Stimulated activated CD4-positive, alpha-beta T cell treated with anti-CD3 and anti-CD28 coated beads, Interleukin-4, amount 100 ng/mL, for 48 hours (primary cell): ENCODE measurements at places on chromosomes 7 and 10.

DNA sequence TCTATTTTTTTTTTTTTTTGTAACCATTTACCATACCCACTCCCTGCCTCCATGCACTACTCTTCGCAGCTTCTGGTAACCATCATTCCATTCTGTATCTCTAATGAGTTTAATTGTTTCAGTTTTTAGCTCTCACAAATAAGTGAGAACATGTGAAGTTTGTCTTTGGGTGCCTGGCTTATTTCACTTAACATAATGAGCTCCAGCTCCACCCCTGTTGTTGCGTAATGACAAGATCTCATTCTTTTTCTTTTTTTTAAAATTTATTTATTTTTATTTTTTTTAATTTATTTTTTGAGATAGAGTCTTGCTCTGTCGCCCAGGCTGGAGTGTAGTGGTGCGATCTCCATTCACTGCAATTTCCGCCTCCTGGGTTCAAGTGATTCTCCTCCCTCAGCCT, 142.3 kb upstream of the PCLO start:
- DNase-seq, result no peak

GRCh38 chr7:101891936-101892640, 74.7 kb downstream of the CUX1 start:
- no peak for DNase-seq

DNA sequence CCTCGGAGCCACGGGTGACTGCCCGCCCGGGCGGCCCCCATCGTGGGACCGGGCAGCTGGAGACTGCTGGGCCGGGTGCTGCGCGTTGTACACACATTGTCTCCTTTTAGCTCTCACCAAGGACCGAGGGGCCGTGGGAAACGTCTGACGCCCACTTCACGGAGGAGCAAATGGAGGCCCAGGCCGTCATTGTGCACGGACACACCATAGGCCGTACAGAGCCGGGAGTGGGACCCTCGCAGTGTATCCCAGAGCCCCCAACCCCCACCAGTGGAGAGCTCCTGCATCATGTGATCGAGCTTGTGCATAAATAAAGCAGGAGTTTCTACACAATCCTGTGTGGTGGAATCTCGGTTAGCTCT, 722 bp downstream of the DENND10 start:
- DNase-seq, result no peak

DNA sequence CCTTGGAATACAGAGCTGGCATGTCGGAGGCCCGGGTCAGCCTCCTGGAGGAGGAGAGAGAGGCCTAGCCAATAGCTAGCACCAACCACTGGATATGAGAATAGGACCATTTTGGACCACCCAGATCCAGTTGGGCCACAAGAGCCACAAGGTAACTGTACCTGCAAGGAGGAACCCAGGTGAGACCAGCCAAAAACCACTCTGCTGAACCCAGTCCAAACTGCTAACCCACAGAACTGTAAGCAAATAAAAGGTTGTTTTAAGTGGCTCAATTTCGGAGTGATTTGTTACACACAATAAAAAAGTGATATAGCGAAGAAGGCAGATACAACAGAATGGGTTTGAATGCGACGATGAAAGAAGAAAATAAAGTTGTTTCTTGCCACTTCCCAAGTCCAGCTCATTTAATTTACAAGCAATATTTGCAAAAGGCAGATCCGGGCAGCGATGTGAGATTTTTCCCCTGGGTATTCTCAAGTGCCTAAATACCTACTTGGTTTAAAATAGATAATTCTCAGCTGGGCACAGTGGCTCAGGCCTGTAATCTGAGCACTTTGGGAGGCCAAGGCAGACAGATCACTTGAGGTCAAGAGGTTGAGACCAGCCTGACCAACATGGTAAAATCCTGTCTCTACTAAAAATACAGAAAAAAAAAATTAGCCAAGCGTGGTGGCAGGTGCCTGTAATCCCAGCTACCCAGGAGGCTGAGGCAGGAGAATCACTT, 23.1 kb downstream of the ZNF467 start:
- DNase-seq, result no peak

GRCh38 chr7:44401692-44402091, 76.3 kb upstream of the CAMK2B start:
- no peak for DNase-seq

GRCh38 chr10:60957667-60958221, 13.8 kb upstream of the RHOBTB1 start:
- no peak for DNase-seq

- no peak for DNase-seq
Observed at GRCh38 chr7:131021902-131022301, 287.9 kb upstream of the KLF14 start.

DNA sequence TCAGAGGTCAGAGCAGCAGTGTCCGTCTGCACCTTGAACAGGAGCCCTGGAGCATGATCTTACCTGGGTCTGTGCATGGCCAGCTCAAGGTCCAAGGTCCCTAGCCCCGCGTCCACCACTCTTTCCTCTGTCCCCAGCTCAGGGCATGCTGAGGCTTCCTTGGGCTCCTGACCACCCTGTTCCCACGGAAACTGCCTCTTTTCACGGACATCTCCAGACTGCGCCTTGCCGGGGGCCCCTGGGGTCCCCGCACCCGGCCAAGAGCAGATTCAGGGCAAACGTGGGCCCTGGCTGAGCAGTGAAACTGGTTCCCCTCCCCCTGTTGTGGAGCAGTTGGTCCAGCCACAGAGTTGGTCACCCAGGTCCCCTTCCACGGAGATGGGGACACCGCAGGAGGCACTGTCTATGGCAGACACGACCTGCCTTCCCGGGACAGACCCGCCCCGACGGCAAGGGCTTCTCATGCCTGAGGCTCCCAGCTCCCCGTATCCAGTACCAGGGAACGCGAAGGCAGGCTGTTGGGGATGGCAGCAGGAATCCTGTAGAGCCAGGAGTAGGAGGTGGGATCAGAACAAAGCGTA, 217.4 kb upstream of the PPP2R2D start:
- no peak for DNase-seq

DNA sequence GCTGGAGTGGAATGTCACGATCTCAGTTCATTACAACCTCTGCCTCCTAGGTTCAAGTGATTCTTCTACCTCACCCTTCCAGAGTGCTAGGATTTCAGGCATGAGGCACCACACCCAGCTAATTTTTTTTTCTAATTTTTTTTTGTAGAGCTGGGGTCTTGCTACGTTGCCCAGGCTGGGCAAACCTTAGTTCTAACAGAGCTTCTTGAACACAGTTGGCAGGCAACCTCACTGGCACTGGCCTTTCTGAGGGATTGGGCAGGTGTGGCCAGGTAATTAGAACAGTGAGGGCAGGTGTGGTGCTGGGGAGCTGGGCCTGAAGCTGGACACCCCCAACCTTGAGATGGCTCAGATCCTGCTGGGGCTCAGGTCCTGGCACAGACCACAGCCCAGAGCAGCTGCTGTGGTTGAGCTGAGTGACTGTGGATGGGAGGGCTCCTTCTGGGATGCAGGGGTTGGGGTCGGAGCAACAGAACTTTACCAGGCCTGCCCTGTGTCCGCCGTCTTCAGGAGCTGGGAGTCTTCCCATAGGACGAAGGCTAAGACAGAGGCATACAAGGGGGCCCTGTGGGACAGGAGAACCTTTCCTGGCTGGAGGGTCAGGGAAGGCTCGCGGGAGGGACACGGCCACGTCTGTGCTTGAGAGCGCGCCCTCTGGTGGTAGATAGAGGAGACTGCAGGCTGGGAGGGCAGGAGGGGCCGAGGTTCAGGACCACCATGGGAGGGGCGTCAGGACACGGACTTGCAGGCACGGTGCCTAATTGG, 48.2 kb downstream of the COL26A1 start:
- DNase-seq, result peak; percentile 28

DNA sequence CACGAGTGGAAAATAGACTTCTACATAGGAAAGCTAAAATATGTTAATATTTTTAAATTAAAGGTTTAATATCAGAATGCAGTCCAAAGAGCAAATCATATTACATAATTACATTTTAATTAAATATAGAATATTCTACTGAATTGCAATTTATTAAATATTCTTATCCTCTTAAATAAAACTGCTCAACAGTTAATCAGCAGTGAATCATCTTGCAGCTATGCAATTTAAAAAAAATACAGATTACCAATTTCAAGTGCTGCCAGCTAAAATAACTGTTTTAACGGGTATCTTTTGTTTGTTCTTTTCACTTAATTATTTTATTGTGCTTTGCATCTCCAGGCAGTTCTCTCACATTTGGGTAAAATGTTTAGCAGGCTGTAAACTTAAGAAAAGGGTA, 82.2 kb downstream of the ZNRF2 start:
- DNase-seq, result no peak
